Foreskin keratinocyte (primary cell): ENCODE measurements at places on chromosomes 7 and 10.

- DNase-seq = no peak
Measured at GRCh38 chr7:26688936-26689506, 175.4 kb downstream of the SKAP2 start.

DNA sequence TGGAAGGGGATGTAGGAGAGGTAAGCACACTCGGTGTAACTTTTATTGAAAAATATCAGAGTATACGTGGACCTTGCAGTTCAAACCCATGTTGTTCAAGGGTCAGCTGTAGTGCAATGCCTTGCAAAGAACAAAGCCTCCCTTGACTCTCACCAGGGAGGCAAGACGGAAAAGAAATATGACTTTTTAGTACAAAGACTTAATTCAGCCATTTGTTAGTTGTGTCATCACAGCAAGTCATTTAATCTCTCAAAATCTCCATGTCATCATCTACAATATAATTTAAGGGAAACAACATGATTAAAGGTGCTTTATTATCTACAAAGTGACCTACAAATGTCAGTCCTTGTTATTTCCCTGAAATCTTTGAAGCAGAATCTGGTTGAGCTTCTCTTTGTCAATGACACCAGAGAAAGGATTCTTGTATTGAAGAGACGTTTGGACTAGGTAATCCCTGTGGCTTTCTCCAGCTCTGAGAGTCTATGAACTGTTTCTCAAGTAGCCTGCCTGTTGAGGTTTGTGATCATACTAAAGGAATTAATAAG lies 502.8 kb downstream of the REEP3 start:
- DNase-seq = no peak

DNA sequence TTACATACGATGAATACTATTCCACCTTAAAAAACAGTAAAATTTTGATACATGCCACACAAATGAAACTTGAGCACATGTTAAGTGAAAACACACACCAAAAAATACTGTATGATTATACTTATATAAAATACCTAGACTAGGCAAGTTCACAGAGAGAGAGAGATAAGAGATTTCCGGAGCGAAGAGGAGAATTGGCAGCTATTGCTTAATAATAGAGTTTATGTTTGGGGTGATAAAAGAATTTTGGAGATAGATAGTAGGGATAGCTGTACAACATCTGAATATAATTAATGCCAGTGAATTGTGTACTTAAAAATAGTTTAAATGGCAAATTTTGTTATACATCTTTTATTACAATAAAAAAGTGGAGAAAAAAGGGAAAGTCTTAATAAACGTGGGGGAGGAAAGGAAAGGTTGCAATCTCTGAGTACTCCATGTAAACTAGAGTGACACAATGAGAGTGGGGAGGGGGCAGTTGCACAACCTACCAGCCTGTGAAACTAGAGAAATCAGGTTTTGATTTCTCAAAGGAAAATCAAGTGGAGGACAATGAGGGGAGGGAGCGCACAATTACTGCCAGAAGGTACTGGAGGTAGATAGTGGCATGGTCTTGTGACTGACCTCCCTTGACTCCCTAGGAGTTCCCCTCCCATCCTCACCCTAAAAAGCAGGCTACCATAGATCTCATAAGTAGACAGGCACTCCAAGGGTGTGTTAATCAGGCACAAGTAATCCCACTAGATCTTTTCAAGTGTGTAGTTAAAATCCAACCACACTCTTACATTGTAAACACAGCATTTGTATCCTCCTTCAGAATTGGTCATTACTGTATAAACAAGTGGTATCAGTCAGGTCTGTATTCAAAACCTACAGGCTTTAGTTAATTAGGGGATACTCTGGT lies 31.6 kb upstream of the ANK3 start:
- no peak for DNase-seq

GRCh38 chr7:23117841-23118240 lies 12.3 kb downstream of the KLHL7 start:
- DNase-seq = no peak

- DNase-seq = no peak
Measured at GRCh38 chr10:5034588-5034987, 30.9 kb upstream of the AKR1C2 start.
